ENCODE measurements at places on chromosomes 2 and 18.

DNA sequence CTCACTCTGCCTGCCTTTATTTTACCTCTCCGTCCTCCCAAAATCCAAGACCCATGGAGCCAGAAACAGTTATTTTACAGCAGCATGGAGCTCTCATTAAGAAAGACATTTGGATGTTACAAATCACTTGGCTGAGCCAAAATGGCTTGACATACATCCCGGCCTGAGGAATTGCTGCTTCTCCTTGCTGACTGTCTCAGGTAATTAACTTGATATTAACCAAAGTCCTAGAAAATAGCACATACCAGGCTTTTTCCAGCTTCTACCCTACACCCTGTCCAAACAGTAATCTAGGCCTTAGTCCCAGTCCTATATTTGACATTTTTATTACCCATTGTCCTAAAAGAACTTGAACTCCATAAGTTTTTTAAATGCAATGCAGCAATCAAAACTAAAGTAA is 205.0 kb downstream of the TMX3 start:
- no peak for DNase-seq

GRCh38 chr2:149080099-149080498 is 41.6 kb downstream of the LYPD6B start:
- no peak for DNase-seq

GRCh38 chr2:163471947-163472346 is 263.9 kb downstream of the FIGN start:
- peak; percentile 6 for DNase-seq

DNA sequence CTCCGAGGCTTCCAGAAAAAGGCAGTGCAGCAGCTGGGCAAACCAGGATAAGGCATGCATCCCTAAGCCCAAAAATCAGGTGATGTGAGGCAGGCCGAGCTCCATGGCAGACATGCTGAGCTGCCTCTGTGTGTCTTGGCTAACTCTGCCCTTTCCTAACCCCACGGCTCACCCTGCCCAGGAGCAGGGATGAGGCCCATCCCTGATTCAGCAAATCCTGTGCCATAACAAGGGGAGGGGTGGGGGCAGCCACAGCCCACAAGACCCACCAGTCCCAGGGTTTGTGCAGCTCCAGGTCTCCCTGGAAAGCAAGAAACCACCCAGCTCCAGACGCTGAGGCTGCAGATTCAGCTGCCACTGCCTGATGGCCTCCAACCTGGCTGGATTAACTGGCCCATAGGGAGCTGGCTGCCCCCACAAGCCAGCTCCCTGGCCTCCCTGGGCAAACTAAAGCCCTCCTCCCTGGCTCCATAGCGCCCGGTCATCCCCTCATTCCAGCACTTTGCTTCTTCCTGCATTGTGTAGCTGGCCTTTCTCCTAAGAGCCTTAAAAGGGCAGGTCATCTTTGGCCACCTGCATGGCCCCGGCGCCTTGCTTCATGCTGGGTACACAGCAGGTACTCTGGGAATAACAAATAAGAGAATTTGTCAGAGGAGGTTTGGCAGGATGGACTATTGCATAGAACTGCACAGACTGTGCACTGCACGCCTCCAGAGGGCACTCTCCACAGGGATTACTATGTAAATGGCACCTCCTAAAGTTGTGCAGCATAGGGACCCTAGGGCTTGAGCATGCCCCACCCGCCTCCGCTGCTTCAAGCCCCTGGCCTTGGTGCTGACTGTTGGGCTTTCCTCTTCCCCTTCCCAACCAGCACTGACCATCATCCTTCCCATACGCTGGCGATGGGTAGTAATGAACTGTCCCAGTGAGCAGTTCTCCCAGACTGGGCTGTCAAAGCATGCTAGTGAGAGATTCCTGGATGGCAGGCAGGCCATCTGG is 10.7 kb downstream of the STEAP3 start:
- DNase-seq = peak; percentile 37

DNA sequence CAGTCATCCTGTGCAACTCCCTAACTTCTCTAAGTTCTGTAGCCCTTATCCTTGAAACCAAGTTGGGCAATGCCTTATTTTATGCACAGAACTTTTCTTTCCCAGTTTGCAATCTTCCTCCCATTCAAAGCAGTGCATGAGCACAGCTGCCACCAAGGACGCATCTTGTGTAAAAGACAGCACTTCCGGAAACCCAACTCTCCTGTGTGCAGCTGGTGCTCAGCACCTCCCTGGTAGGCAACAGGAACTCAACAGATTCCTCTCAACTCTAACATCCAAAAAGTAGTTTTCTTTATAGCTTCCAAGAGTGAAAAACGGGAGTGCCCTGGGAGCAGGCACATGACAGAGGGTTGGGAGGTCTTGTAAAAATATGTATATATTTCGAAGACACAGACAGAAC is 2.2 kb downstream of the TMEM18 start:
- DNase-seq = no peak

DNA sequence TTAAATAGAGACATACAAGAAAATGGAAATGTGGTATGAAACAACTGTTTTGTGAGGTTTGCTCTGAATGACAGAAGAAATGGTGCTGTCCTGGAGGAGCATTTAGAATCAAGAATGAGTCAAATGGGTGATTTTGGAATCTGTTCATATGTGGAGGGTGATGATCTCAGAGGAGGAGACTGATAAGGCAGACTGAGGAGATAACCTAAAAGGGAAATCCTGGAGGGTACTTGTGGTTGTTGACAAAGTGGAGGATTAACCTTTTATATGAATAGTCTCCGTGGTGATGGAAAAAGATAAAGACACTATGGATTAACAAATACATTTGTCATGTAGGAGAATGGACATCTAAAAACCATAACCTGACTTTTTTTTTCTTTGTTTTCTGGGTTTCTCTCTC is 74.1 kb downstream of the MMADHC start:
- DNase-seq = no peak

- DNase-seq = no peak
Observed at GRCh38 chr18:49431165-49431962, 29.1 kb downstream of the DYM start.

- no peak for DNase-seq
Observed at GRCh38 chr2:43791035-43791765, 17.4 kb downstream of the DYNC2LI1 start.

GRCh38 chr2:231361701-231362554 is 33.6 kb upstream of the B3GNT7 start:
- no peak for DNase-seq

GRCh38 chr2:205755923-205756322 is 73.6 kb downstream of the NRP2 start:
- DNase-seq = no peak

- DNase-seq = no peak
Observed at GRCh38 chr2:109448946-109449788, 164.6 kb downstream of the SEPTIN10 start.

DNA sequence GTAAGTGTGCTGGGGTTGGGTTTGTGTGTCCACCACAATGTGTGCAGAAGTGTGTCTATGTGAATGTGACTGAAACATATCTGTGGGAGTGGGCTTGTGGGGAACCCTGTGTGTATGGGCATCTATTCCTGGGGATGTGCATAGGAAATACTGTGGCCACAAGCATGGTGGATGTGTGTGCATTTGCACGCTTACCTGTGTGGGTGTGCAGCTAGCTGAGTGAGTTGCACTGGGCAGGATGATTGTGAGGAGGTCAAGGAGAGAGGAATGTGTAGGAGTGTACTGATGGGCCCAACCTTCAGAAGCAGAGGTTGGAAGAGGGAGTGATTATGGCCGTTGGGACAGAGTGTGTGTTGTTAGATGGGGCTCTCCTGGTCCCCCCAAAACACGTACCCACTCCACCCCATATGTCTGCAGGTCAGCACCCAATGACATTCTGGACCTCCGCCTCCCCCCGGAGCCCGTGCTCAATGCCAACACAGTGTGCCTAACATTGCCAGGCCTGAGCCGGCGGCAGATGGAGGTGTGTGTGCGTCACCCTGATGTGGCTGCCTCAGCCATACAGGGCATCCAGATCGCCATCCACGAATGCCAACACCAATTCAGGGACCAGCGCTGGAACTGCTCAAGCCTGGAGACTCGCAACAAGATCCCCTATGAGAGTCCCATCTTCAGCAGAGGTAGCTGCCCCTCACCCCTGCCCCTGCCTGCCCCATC is 1.2 kb downstream of the WNT10A start:
- DNase-seq = peak; percentile 5

DNA sequence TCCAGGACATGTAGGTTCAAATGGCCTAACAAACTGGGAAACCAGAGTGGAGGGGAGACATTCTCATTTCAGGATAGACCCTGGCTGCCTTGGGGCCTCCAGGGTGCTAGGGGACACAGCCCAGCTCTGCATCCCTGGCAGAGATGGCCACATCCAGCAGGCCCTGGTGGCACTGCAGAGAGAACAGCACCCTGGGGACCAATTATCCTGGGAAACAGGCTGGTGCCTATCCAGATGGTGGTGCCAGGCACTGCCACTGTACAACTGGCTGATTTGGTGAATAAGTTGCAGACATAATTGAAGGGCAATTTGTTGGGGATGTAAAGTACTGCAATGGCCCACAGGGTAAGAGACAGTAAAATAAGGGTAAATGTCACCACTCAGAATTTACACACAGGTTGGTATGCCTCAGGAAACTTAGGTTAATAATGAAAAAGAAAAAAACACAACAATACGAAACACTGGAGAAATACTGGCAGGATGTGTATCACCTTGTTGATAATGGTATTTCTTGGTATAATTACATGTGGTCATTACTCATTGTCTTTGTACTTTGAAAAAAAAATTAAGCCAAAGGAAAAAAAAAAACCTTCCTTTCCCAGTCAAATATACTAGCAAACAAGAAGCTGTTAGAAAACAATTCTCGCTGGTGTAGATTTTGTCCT is 12.8 kb upstream of the SFTPB start:
- DNase-seq = peak; percentile 31

Data from BE2C (cell line).